ENCODE measurements at places on chromosomes 1 and 21. TPM values are rescaled to one million over a fixed set of nuclear protein-coding genes. Genes with fewer than 3 reads are reported as not detected.

- H3K36me3 ChIP-seq = no peaks in the 10 kb centered on the region
- no peak overlapping the region for H3K27ac ChIP-seq
- no peaks in the 10 kb centered on the region for H3K4me1 ChIP-seq
- DNase-seq = no peak
- no peaks in the 10 kb centered on the region for H3K27me3 ChIP-seq
Observed at GRCh38 chr1:210598135-210598652, 269.5 kb downstream of the HHAT start.

DNA sequence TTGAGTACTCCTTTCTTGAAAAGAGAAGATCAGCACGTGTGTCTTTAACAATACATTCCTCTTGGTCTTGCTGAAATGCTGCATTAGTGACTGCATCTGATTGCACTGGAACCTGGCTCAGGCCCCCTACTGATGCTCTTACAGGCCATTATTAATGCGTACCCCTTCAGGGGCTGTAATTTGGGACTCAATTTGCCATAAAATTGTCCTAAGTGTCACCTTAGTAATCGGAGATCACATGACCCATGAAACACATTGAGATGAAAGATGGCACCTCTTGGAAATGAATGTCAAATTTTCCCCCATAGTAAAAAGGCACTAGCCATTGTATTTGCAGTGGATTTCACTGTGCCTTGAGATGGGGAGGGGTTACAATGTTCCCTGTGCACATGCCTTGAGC lies 563.3 kb downstream of the KIF26B start:
- no peak overlapping the region for H3K27ac ChIP-seq
- no peak overlapping the region for H3K4me3 ChIP-seq
- H3K27me3 ChIP-seq = no peaks in the 10 kb centered on the region
- no peaks in the 10 kb centered on the region for H3K36me3 ChIP-seq
- no peak for DNase-seq

- H3K27ac ChIP-seq = no peak overlapping the region
- H3K4me3 ChIP-seq = no peak overlapping the region
- no peaks in the 10 kb centered on the region for H3K27me3 ChIP-seq
- no peak for DNase-seq
Observed at GRCh38 chr1:109256971-109257681, 7.8 kb downstream of the CELSR2 start.

DNA sequence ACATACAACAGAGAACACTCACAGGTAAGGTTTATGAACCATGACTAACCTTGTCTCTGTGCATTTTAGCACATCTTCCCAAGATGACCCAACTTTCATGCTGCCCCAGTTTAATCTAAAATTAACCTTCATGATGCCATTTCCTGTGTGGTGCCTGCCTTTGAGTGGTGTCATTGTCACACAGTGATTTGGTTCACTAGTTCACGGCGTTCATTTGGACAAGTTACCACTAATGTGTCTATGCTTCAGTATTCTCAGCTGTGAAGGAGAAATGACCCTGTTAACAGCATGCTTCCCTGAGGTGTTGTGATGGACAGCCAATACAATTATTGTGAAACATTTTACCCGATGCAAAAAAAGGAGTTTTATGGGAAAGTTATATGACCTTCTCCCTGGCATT lies 693.1 kb downstream of the RWDD3 start:
- no peaks in the 10 kb centered on the region for H3K4me1 ChIP-seq
- DNase-seq = no peak
- H3K27me3 ChIP-seq = no peaks in the 10 kb centered on the region
- no peak overlapping the region for H3K4me3 ChIP-seq
- no peaks in the 10 kb centered on the region for H3K36me3 ChIP-seq
- no peak overlapping the region for H3K27ac ChIP-seq

FAM151A gene
- not detected for total RNA-seq

RPS6KC1 gene
- 32.6 TPM for total RNA-seq

SMCP gene
- total RNA-seq = not detected

NEGR1 gene
- total RNA-seq = 30.1 TPM

Measured in uterus (tissue), 4 donors.